ENCODE measurements at places on chromosomes 13 and 19. TPM values are rescaled to one million over a fixed set of nuclear protein-coding genes. Genes with fewer than 3 reads are reported as not detected.

The ADGRE2 gene
- total RNA-seq = 0.90 TPM

The OR7A5 gene
- not detected for total RNA-seq

The ZNF541 gene
- not detected for total RNA-seq

DNA sequence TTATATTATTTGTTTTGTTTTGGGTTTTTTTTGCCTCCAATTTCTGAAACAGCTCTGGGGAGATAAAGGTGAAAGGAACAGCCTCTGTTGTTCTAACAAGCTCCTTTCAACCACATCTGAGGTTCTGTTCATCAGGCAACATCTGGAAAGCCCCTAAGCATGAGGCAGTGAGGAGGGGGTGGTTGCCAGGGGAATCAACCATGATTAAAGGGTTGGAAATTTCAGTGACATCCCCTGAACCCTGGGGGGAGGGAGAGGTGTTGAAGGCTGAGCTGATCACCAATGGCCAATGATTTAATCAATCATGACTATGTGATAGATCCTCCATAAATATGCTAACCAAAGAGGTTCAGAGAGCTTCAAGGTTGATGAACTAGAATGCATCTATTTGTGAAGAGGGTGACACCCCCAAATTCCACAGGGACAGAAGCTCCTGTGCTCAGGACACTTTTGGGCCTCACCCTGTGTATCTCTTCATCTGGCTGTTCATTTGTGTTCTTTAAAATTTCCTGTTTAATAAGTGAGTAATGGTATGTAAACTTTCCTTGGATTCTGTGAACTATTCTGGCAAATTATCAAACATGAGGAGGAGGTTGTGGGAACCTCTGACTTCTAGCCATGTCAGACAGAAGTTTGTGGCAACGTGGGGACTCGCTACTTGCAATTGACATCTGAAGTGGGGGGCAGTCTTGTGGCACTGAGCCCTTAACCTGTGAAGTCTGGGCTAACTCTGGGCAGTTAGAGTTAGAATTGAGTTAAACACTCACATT, 221.3 kb downstream of the NHLRC3 start:
- no peak for DNase-seq

The REX1BD gene
- 39.1 TPM for total RNA-seq

DNA sequence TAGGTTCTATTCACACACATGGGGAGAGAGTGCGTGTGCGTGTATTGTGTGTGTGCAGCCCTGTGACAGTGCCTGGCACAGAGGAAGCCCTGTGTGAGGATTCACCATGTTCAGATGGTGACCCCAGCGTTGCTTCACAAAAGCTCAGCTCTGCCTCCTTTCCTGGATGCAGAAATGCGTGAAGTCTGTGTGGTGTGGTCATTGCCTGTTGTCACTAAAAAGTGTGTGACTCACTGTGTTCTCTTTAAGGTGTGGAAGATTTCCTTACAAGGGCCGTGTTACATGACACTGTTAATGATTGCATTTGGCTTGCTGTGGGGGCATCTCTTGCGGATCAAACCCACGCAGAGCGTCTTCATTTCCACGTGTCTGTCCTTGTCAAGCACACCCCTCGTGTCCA, 19.5 kb upstream of the DCUN1D2 start:
- no peak for DNase-seq

The SRRM5 gene
- not detected for total RNA-seq

The PRRG2 gene
- 8.5 TPM for total RNA-seq

- DNase-seq = no peak
These were observed 289.5 kb downstream of the SHISA2 start for GRCh38 chr13:25762281-25762680.

DNA sequence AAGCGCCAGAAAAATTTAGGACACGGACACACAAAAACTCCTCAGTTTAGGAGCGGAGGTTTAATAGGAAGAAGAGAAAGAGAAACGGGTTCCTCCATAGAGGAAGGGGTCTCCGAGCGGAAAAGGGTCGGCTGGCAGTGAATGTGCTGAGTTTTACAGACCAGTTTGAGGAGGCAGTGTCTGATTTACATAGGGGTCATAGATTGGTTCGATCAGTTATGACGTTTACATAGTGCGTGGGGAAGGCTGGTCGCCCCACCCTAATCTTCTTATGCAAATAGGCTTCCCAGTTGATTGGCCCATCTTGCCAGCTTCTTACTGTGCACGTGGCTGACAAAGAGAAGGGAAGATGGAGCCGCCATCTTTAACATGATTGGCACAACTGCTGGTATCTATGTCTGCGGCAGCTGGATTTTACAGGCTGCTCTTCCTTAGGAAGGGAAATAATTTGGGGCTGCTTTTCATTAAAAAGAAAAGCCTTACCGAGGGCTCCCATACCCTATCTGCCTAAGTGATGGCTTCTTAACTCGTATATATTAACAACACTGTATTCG, 1.2 kb upstream of the ZNF225 start:
- DNase-seq = no peak

DNA sequence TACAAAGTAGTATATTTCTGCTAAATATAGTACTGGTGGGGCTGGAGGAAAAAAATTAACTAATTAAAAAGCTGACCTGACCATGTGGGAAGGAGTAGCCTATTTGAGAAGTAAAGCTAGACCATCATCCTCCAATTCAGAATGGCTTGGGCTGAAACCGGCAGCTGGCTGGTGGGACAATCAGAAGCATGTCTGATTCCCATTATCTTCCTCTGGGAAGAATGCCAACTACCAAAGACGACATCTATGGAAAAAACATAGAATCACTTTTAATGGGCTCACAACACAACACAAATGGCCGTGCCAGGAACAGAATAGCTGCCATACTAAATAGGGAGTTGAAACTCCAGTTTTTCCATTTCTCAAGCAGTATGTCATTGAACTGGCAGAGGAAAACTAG, 120.4 kb upstream of the FREM2 start:
- DNase-seq = no peak

GRCh38 chr13:89393758-89394304, 1722.7 kb downstream of the SLITRK5 start:
- no peak for DNase-seq

GRCh38 chr13:46968450-46968849, 71.6 kb upstream of the HTR2A start:
- DNase-seq = no peak

The UBE2L5 gene
- not detected for total RNA-seq

DNA sequence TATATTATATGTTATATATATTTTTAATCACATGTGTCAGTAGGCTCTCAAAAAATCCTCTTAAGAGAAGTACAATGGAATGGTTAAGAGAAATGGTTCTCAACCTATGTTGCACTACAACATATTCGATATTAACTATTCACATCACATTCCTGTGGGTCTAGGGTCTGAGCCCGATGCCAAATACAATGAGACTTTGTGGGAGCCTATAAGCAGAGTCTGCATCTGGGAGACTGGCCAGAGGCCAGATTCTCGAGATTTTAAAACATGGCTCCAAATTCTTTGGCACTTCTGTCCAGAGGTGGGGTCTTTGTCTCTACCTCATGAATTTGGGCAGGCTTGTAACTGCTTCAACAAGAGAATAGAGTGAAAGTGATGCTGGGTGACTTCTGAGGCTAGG, 79.4 kb upstream of the NBEA start:
- no peak for DNase-seq

GRCh38 chr19:7853770-7854128, 20.4 kb downstream of the PRR36 start:
- no peak for DNase-seq

- no peak for DNase-seq
These were observed 16.5 kb downstream of the LRRC4B start for GRCh38 chr19:50551715-50552187.

DNA sequence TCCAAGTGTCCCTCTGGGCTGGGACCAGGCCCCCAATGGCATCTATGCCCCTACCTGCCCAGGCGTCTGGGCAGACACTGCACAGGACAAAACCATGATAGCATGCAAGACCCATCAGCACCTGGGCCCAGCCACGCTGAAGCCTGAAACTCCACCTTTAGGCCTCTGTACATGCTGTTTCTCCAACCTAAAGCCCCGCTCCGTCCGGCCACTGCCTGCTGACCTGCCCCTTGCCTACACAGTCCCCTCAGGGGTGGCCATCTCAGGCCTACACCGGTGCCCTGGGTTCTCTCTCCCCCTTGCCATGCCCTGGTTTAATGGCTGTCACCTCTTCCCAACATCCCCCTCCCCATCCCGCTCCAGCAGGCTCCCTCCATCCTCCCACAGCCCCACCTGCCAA, 15.3 kb downstream of the GJA3 start:
- no peak for DNase-seq

GRCh38 chr13:98582947-98583346, 6.0 kb upstream of the STK24 start:
- no peak for DNase-seq

The CYSLTR2 gene
- 0.43 TPM for total RNA-seq

The CBY2 gene
- not detected for total RNA-seq

- DNase-seq = no peak
These were observed 78.8 kb downstream of the RAP2A start for GRCh38 chr13:97512732-97513131.

DNA sequence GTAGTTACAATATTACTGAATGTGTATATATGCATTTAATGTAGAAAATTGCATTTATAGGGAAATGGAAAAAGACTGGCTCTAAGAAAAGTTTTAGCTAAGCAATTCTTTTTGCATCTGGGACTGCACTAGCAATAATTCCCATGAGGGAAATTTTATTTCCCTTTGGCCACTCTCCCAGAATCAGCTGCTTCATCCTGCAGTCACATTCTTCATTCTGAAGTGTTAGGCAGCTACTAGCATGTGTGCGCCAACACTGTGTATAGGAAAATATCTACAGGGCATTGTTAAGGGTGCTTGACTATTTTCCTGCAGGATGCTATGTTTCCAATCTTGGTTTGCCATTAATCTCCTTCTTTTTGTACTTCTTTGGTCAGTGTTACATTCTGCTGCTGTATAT, 312.8 kb upstream of the PCDH20 start:
- DNase-seq = no peak

- no peak for DNase-seq
These were observed 67.5 kb downstream of the COL4A1 start for GRCh38 chr13:110239280-110240125.

- no peak for DNase-seq
These were observed 17.5 kb upstream of the NWD1 start for GRCh38 chr19:16702123-16702522.

DNA sequence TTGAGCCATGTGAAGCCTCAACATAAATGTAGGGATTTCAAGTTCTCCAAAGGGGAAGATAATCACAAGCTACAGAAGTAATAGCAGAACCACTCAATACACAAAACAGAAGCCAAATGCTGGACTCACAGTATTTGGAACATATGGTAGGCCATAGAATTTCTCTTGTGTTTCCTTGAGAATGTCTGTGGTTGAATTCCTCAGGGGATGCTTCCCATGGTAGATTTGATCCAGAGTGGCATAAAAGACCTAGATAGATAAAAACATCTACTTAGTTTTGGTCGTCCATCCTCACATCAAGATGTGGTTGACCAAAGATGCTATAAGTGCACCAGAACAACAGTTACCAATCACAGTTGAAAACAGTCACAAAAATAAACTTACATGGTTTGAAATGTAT, 83.4 kb downstream of the MIPEP start:
- DNase-seq = no peak

GRCh38 chr13:41909506-41909905, 51.4 kb downstream of the VWA8 start:
- DNase-seq = no peak

- DNase-seq = peak; percentile 21
These were observed 513 bp downstream of the MIER2 start for GRCh38 chr19:343941-344624.

Data from pancreas (tissue), 10 donors.